ENCODE measurements at places on chromosomes 13 and 19.

DNA sequence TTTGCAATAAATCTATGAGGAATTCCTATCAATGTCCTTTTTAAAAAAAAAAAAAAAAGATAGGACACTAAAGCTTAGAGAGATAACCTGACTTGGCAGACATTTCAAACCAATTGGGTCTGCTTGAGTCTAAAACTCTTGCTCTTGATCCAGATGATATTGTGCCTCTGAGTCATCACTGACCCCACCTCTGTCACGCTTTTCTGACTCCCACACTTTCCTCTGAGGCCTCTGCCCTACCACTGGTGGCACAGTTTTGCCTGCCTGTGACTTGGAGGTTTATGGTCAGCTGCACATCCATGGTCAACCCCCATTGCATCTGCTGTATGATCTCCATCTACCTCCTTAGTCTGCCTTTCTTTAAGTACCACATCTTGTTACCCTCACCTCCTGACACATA is 328.7 kb downstream of the SPRY2 start:
- no peak for DNase-seq

DNA sequence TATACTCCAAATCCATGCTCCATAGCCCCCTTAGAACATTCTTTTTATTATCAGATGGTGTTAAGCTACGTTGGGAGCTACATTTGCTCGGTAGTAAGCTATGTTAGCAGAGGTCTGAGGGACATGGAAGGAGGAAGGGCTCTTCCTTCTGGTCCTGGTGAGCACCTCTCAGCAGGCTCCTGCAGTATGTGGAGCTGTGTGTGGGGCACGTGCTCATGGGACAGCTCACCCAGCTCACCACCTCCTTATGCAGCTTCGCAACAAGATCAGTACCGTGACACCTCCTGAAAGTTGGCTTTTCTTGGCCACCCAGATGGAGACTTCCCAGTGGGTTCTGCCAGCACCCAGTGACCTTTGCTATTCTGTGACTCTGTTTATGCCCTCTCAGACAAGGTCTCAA is 400.5 kb upstream of the SLC10A2 start:
- no peak for DNase-seq

GRCh38 chr13:102402290-102402689 is 442 bp upstream of the FGF14 start:
- no peak for DNase-seq

DNA sequence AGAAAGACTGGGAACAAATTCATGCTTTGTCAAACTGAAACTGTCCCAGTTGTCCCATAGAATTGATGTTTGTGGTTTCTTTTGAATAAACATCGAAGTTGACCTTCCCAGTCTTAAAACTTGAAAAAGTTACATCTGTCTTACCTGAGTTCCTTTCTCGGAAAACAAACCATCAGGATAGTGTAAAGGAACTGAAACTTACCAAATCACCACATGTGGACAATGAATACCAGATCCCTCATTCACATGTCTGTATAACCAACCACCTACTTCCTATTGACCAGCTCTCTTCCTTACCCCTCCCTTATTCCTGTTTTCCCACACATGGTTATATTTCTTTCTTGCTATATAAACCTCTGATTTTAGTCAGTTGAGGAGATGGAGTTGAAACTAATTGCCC is 791.7 kb upstream of the PCDH20 start:
- DNase-seq, result no peak

DNA sequence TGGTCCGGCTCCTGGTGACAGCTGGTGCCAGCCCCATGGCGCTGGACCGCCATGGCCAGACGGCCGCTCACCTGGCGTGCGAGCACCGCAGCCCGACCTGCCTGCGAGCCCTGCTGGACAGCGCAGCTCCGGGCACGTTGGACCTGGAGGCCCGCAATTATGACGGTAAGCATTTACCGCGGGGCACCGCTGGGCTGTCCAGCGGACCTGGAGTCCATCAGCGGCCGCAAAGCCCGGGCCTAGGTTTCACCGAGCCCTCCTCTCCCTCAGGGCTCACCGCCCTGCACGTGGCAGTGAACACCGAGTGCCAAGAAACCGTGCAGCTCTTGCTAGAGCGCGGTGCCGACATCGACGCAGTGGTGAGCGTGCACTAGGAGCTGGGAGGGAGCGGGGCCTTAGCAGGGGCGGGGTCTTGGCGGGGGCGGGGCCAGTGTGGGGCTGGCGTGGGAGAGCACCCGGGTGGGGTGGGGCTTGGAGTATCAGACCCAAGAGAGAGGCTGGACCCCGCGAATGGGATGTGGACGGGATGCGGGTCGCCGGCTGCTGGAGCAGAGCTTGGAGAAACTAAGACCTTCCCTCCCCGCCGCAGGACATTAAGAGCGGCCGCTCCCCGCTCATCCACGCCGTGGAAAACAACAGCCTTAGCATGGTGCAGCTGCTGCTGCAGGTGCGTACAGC is 8.7 kb downstream of the BCL3 start:
- no peak for DNase-seq

DNA sequence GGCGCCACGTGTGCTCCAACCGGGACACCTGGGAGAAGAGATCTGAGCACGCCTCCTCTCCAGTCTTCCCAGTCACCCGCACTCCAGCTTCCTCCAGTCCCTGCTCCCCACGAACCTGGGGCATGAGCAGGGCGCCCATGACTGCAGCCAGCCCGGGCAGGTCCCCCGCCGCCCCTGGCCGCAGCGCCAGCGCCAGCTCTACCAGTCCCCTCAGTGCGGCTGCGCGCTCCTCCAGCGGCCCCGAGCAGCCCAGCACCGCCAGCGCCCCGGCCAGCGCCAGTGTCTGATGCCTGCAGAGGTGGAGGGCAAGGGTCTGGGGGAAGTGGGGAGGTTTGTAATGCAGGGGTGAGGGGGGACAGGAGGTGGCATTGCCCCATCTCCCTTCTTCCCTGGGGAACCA is 13.1 kb downstream of the SH2D3A start:
- DNase-seq, result no peak

Measured in stimulated activated CD4-positive, alpha-beta T cell treated with anti-CD3 and anti-CD28 coated beads, Interleukin-12 subunit alpha, Interleukin-12 subunit beta, amount 100 ng/mL, for 24 hours (primary cell).